ENCODE measurements at places on chromosomes 4 and X.

GRCh38 chr4:5989236-5990225 lies 28.7 kb downstream of the C4orf50 start:
- no peak for DNase-seq

DNA sequence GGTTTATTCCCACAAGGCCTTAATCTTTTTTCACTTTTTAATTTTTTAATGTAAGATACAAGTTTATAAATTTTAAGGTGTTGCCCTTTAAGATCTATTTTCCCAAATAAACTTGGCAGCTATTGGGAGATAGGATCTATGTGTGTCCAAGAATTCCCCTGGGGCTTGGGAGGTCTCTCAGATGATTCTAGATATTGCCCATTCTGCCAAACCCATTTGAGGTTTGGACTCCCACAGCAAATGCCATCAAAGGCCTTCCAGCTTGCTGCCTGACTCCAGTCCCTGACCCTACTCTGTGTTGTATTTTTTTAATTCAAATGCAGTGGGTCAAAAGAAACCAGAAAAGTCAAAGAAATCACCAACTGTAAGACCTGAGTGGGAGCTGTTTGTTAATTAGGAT lies 120.0 kb upstream of the CHRDL1 start:
- DNase-seq = no peak

DNA sequence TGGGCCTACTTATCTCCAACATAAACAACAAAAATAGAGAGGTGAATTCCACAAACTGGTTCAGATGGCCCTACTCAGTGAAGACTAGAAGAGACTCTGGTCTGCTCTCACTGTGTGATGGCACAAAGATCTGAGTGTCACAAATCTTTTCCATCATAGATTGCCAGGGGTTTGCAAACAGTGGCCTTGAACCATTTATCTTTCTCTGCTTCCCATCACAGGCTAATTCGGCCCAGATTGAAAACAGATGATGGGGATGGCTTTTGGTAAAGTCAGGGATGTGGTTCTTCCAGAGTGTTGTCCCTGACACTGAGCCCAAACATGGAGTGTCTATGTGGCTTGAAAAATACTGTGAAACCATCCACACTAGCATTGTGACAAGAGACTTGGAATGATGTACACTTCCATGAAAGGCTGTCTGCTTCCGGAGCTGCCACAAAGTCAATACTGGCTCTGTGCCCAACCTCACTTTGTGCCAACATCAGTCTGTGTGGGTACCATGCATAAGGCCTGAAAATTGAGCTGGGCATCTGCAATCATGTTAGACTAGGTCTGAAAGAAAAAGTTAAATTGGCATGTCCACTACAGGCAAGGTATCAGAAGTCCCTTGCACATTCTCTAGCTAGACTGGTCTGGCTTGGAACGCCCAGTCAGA lies 25.2 kb upstream of the PLAC1 start:
- DNase-seq = no peak

DNA sequence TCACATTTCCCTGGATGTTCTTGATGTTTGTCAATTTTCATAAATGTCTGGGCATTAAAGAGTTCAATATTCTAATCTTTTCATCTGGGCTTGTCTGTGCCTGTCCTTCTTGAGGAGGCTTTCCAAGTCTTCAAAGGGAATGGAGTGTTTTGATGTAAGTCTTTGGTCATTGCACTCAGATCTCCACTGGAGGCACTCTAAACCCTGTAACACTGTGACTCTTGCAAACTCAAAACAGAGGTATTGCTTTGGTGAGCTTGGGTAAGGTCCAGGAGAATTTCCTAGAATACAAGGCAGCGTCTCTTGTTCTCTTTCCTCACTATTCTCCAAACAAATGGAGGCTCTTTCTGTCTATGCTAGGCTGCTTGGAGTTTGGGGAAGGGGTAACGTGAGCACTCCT lies 1118.1 kb upstream of the PABPC4L start:
- DNase-seq = no peak

GRCh38 chr4:53693408-53693807 lies 102.1 kb upstream of the LNX1 start:
- DNase-seq = no peak

- DNase-seq = no peak
Measured at GRCh38 chr4:29558789-29559188, 1161.4 kb upstream of the PCDH7 start.

- DNase-seq = no peak
Measured at GRCh38 chr4:4672402-4672801, 130.6 kb upstream of the STX18 start.

GRCh38 chrX:68665502-68665901 lies 18.0 kb downstream of the STARD8 start:
- DNase-seq = no peak
